Right forelimb (tissue), 1 donor: ENCODE measurements at places on chromosomes 3 and 15.

DNA sequence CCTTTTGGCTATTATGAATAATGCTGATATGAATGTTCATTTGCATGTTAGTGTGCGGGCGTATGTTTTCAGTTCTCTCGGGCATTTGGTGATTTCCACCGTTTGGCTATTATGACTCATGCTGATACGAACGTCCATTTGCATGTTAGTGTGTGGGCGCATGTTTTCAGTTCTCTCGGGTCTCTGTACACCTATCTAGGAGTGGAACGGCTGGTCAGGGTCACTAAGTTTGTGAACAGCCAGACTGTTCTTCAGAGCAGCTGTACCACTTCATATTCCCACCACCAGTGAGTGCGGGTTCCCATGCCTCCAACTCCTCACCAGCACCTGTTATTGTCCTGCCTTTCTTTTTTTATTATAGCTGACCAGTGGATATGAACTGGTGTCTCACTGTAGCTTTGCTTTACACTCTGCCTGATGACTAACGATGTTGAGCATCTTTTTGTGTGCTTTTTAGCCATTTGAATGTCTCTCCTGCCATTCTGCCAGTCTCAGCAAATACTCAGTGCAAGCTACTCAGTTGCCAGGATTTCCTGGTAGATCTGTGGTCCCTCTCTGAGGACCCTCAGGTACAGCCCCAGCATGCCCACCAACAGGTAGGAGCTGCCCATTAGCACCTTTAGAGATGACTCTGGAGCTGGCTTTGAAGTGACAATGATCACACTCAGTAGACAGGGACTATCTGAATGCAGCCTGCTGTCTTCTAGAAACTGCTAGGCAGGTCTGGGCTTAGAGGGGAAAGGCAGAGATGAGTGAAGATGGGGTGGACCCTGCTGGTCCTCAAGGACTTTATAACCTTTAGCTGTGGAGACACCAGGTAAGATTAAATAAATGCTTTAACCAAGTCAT lies 141.1 kb downstream of the XXYLT1 start:
- no peak for DNase-seq

- DNase-seq, result peak; percentile 96
Observed at GRCh38 chr3:50245831-50246516, 10.0 kb downstream of the GNAI2 start.

GRCh38 chr3:64673159-64673715 lies 14.6 kb downstream of the ADAMTS9 start:
- no peak for DNase-seq

GRCh38 chr15:98649472-98650416 lies 1.4 kb downstream of the IGF1R start:
- DNase-seq, result peak; percentile 79

DNA sequence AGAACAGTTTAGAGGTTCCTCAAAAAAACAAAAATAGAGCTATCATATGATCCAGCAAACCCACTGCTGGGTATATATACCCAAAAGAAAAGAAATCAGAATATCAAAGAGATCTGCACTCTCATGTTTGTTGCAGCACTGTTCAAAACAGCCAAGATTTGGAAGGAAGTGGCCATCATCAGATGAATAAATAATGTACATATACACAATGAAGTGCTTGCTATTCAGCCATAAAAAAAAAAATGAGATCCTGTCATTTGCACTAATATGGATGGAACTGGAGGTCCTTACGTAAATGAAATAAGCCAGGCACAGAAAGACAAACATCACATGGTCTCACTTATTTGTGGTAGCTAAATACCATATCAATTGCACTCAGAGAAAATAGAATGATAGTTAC lies 58.4 kb downstream of the SCAPER start:
- no peak for DNase-seq

- DNase-seq, result no peak
Observed at GRCh38 chr15:73986055-73986775, 5.9 kb downstream of the STOML1 start.

DNA sequence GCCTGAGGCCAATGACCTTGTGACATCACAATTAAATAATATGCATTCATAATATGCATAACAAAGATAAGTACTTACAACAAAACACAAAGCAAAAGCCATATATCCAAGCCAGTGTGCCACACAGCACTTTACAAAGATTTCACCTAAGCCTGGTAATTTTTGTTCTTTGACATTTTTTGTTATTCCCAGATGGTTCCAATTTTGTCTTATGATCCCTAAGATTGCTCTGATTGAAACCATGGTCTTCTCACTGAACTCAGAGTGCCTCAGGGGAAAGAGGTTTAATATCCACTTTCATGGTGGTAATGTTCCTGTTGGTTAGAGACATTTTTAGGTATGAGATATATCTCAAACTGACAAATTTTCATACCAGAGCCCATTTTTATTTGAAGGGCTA lies 29.1 kb downstream of the RETNLB start:
- DNase-seq, result no peak

GRCh38 chr3:55647670-55648069 lies 160.6 kb upstream of the WNT5A start:
- DNase-seq, result no peak

DNA sequence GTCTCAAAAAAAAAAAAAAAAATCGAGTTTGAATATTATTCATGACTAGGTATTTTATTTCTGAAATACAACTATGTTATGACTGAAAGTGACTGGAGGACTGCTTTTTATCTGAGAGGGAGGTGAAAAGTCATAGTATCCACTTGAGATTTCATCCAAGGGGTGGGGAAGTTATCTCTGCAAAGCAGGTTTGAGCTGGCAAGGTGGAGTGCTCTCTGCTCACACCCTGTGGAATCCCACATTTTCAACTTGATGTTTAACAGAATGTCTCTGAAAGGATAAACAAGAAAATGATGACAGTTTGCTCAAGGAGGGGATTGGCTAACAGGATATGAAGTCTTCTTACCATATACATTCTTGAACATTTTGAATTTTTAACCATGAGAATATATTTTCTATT lies 27.3 kb upstream of the SEC62 start:
- DNase-seq, result no peak
